ENCODE measurements at places on chromosomes 12 and 14. TPM values are rescaled to one million over a fixed set of nuclear protein-coding genes. Genes with fewer than 3 reads are reported as not detected.

The C12orf54 gene
- total RNA-seq, result not detected

The OASL gene
- not detected for total RNA-seq

The RNASE7 gene
- total RNA-seq, result not detected

The PTPRB gene
- 0.21 TPM for total RNA-seq

The CALCOCO1 gene
- 86.9 TPM for total RNA-seq

The NTS gene
- not detected for total RNA-seq

The KLHDC1 gene
- total RNA-seq, result 4.5 TPM

The NRXN3 gene
- 7.0 TPM for total RNA-seq

The C12orf60 gene
- 0.82 TPM for total RNA-seq

GRCh38 chr14:76237349-76237990 is 85.7 kb downstream of the GPATCH2L start:
- H3K4me1 ChIP-seq, result no peaks in the 10 kb centered on the region
- H3K4me3 ChIP-seq, result no peak overlapping the region
- no peaks in the 10 kb centered on the region for H3K27me3 ChIP-seq
- peaks cover 7% of the 10 kb centered on the region for H3K36me3 ChIP-seq
- no peak overlapping the region for H3K27ac ChIP-seq
- no peak for DNase-seq

- H3K4me3 ChIP-seq, result peak overlapping the region; percentile 55
- no peak overlapping the region for H3K27ac ChIP-seq
- H3K4me1 ChIP-seq, result peaks cover 13% of the 10 kb centered on the region
- peaks cover 39% of the 10 kb centered on the region for H3K27me3 ChIP-seq
Observed at GRCh38 chr12:120367924-120368788, 808 bp downstream of the MSI1 start.

- no peak overlapping the region for H3K27ac ChIP-seq
- peaks cover 5% of the 10 kb centered on the region for H3K4me1 ChIP-seq
- peaks cover 23% of the 10 kb centered on the region for H3K36me3 ChIP-seq
- no peaks in the 10 kb centered on the region for H3K27me3 ChIP-seq
- H3K4me3 ChIP-seq, result no peak overlapping the region
Observed at GRCh38 chr12:107749083-107749482, 11.9 kb downstream of the PRDM4 start.

DNA sequence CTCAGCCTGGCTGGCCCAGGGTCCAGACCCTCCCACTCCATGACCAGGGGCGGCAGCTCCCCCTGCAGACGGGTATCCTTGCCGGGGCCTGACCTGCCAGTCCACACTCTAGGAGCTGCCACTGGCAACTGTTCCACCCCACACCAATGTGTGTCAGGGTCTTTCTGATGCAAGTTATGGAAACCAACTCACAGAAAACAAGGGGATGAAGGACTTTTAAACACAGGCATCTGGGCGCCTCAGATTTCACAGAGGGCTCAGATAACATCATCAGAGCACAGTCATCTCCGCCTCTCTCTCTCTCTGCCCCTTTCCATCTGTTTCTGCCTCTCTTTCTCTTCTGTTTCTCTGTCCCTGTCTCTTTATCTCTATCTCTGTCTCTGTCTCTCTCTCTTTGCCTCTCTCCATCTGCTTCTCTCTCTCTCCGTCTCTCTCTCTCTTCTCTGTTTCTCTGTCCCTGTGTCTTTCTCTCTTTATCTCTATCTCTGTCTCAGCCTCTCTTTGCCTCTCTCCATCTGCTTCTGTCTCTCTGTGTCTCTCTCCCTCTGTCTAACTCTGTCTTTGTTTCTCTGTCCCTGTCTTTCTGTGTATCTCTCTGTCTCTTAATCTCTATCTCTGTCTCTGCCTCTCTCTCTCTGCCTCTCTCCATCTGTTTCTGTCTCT is 67.4 kb upstream of the FBRSL1 start:
- peaks cover 16% of the 10 kb centered on the region for H3K4me1 ChIP-seq
- peak overlapping the region; percentile 79 for H3K27ac ChIP-seq
- peaks cover 53% of the 10 kb centered on the region for H3K27me3 ChIP-seq
- H3K36me3 ChIP-seq, result peaks cover 4% of the 10 kb centered on the region

DNA sequence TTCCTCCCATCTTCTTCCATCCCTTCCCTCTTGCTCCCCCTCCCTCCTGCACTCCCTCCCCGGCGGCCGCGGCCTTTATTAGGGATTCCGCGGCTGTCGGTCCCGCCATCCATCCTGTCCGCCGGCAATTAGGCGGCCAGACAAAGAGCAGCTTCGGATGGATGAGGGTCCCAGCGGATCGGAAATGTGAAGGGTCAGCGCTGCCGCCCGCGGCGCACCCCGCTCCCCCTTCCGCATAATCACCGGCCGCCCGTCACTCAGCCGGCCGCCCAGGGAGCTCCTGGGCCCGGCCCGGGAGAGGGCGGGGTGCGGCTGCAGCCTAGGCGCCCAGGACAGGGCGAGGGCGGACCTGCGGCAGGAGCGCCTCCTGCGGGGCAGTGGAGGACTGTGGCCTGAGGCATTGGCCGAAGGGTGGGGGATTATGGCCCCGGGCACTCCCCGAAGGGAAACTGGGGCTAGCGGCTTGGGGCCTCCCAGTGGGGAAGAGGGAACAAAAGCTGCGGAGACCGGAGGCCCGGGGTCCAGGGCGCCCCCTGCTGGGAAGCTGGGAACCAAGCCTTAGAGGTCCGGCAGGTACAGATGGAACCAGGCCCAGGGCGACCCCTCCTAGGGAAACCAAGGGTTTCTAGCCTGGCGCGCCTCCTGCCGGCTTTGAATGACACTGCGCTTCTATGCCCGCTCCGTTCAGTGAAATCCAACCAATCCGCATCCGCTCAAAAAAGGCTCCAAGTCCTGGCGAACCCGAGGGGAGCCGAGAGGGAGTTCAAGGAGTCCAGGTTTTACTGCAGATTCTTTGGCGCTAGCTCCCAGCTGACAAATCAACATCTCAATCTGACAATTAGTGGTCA is 4.4 kb upstream of the DNAJC22 start:
- peaks cover 45% of the 10 kb centered on the region for H3K4me1 ChIP-seq
- H3K36me3 ChIP-seq, result no peaks in the 10 kb centered on the region
- H3K27me3 ChIP-seq, result peaks cover 21% of the 10 kb centered on the region
- H3K4me3 ChIP-seq, result peak overlapping the region; percentile 65
- peak overlapping the region; percentile 17 for H3K27ac ChIP-seq
- no peak for DNase-seq

DNA sequence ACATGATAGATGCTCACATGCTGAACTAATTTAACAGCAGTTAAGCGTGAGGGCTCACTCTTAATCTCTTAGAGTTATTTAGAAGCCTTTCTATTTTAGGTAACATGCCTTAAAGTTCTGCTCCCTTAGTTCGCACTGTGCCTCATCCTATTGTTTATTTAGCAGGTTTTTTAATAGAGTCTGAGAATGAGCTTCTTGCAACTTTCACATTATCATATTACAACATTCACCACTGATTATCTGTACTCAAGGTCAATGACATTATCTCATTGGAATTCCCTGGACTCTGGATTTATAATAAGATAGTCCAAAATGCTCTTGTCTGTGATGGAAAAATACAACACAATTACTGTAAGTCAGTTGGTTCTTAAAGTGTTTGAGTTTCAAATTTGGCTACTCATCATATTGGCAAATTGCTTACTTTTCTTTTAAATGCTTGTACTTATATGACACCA is 183.6 kb upstream of the SLC38A2 start:
- H3K36me3 ChIP-seq, result no peaks in the 10 kb centered on the region
- H3K4me1 ChIP-seq, result peaks cover 83% of the 10 kb centered on the region
- H3K27me3 ChIP-seq, result no peaks in the 10 kb centered on the region
- peak overlapping the region; percentile 93 for H3K27ac ChIP-seq
- DNase-seq, result no peak

- H3K4me1 ChIP-seq, result peaks cover 17% of the 10 kb centered on the region
- no peak overlapping the region for H3K4me3 ChIP-seq
- H3K36me3 ChIP-seq, result peaks cover 63% of the 10 kb centered on the region
- no peaks in the 10 kb centered on the region for H3K27me3 ChIP-seq
- no peak overlapping the region for H3K27ac ChIP-seq
- DNase-seq, result no peak
Observed at GRCh38 chr14:102985665-102986064, 63.2 kb downstream of the AMN start.

- no peaks in the 10 kb centered on the region for H3K27me3 ChIP-seq
- no peak overlapping the region for H3K4me3 ChIP-seq
- peaks cover 9% of the 10 kb centered on the region for H3K4me1 ChIP-seq
- no peak overlapping the region for H3K27ac ChIP-seq
- peaks cover 28% of the 10 kb centered on the region for H3K36me3 ChIP-seq
- no peak for DNase-seq
Observed at GRCh38 chr14:60882219-60882618, 98.7 kb downstream of the TRMT5 start.

DNA sequence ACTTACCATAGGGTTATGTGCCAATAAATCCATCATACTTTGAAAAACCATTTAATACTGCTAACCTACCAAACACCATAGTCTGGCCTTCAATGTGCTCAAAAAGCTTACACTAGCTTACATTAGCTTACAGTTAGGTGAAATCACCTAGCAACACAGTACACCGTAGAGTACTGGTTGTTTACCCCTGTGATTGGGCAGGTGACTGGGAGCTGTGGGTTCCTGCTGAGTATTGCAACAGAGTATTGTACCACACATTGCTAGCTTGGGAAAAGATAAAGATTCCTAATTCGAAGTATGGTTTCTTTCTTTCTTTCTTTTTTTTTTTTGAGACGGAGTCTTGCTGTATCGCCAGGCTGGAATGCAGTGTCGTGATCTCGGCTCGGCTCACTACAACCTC is 5.6 kb downstream of the ATP5MC2 start:
- H3K4me3 ChIP-seq, result no peak overlapping the region
- H3K36me3 ChIP-seq, result peaks cover 36% of the 10 kb centered on the region
- DNase-seq, result no peak
- peaks cover 20% of the 10 kb centered on the region for H3K4me1 ChIP-seq

DNA sequence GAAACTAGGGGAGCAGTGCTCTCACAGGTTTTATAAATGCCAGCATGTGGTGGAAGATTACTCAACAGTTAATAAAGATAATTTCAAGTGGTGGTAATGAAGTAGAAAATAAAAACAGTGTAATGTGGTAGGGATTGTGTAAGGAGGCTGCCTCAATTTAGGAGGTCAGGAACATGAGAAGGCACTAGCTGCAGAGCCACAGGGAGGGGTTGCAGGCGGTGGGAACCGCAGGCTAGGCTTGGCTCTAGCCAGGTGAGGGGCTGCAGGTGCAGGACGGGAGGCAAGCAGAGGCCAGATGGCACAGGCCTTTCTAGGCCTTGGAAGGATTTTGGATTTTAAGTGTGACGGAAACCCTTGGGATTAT is 768 bp downstream of the METTL25 start:
- H3K4me3 ChIP-seq, result peak overlapping the region; percentile 98
- H3K4me1 ChIP-seq, result peaks cover 45% of the 10 kb centered on the region
- peak overlapping the region; percentile 100 for H3K27ac ChIP-seq
- no peaks in the 10 kb centered on the region for H3K27me3 ChIP-seq
- DNase-seq, result no peak

- DNase-seq, result no peak
- peaks cover 5% of the 10 kb centered on the region for H3K36me3 ChIP-seq
- no peaks in the 10 kb centered on the region for H3K27me3 ChIP-seq
- peaks cover 22% of the 10 kb centered on the region for H3K4me1 ChIP-seq
Observed at GRCh38 chr12:27003421-27004381, 10.5 kb downstream of the TM7SF3 start.

DNA sequence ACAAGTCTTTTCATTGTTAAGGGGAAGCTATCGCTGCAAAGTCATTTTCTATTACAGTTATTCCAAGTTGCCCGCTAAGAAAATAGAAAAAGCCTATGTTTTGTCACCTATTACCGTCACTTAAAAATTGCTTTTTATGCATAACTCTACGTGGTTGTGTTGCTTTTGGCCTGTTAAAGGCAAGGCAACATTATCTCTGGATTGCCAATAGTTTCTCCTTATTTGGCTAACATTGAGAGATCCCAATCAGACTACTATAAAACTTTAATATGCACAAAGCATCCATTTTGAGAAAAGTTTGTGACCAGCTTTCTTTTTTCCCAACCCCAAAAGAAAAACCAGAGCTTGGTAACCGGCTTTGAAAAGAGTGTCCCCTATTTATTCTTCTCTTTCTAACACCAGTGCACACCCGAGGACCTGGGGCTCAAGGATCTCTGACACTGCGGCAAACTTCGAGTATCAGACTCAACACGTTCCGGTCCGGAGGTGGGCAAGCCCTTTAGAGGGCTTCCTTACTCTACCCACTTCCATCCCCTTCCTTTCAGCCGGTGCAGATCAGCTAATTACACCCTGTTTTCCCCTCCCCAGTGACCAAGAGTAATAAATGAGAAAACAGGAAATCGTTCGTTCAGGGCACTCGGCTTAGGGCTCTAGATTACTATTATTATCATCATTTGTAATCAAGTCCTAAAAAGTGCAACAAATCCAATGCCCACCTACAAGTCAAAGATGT is 1.2 kb downstream of the PPP1R12A start:
- no peaks in the 10 kb centered on the region for H3K27me3 ChIP-seq
- peaks cover 50% of the 10 kb centered on the region for H3K4me1 ChIP-seq
- peak overlapping the region; percentile 100 for H3K27ac ChIP-seq
- H3K36me3 ChIP-seq, result peaks cover 2% of the 10 kb centered on the region

DNA sequence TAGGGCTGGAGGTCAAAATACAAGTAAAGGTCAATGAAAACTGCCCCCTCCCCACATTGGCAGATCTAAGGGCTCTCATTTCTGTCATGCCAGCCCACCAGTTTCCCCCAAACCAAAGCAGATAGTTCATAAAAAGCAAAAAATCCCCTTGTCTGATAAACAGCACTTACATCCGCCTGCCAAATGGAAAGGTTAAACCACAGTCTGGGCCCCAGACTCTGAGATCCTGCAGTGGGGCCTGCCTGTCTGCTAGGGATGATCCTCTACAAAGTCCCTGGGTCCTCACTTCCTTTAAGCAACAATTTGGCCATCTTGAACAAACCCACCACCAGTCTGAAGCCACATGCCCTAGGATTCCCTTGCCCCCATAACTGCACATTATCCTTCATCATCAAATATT is 9.7 kb upstream of the RPS26 start:
- no peak overlapping the region for H3K27ac ChIP-seq
- no peak for DNase-seq
- peaks cover 9% of the 10 kb centered on the region for H3K4me1 ChIP-seq
- no peaks in the 10 kb centered on the region for H3K27me3 ChIP-seq
- no peak overlapping the region for H3K4me3 ChIP-seq
- H3K36me3 ChIP-seq, result peaks cover 23% of the 10 kb centered on the region

GRCh38 chr12:40451661-40452060 is 226.9 kb downstream of the LRRK2 start:
- peaks cover 7% of the 10 kb centered on the region for H3K27me3 ChIP-seq
- H3K4me1 ChIP-seq, result no peaks in the 10 kb centered on the region
- H3K4me3 ChIP-seq, result no peak overlapping the region
- no peak for DNase-seq
- H3K36me3 ChIP-seq, result no peaks in the 10 kb centered on the region

- H3K27ac ChIP-seq, result no peak overlapping the region
- H3K4me1 ChIP-seq, result no peaks in the 10 kb centered on the region
Observed at GRCh38 chr12:90152897-90153624, 444.4 kb upstream of the ATP2B1 start.
